ENCODE measurements at places on chromosomes 12 and 14.

GRCh38 chr12:66003951-66004350, 126.6 kb downstream of the LLPH start:
- no peak for DNase-seq

GRCh38 chr12:41663598-41664265, 475.6 kb downstream of the PDZRN4 start:
- DNase-seq = no peak

DNA sequence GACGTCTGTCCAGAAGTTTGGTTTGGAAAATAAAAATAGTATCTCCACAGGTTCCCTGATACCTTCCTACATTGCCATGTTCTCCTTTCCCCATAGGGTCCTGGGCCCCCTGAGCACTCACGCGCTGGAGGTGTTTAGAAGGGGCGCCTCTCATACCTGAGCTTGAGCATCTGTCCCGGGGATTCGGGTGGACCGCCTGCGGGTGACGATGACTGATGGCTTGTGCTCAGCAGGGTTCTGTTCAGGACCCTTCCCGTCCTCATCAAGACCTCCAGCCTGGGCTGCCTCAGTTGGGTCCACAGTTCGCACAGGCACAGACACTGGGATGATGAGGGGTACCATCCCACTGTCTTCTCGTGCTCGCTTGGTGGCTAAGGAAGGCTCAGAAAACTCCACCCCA, 22.7 kb upstream of the PNMA1 start:
- no peak for DNase-seq

DNA sequence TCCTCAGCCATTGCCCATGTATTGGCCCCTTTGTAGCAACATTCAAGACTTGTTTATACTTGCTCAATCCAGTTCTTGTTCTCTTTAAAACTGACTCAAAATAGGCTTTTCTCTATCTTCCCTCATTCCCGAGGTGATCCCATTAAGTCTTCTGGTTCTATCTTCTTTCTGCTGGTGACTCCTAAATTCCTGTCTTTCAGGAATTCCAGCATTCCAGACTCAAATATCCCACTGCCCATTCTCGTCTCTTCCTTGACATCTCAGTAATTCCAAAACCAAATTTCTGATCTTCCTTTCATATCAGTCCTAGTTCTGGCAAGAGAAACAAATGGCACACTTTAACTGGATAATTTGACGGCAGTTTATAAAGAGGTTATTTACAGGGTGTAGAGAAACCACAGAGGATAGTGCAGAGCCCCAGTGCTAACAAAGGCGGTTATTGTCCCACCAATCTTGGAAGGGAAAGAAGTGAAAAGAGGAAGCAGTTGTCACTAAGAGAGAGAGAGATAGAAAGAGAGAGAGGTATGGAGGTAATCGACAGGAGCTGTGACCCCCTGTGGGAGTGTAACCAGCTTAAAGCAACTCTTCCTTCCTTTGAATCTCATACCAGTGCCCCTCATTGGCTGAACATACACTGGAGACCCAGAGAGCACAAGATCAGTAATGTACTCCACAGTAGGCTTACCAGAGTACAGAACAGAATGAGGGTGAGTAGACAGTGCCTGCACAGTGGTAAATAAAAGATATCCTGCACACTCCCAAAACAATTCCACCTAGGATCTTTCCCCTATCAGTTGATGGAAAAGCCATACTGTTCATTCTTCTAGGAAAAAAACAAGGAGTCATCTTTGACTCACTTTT, 177.6 kb upstream of the LMNTD1 start:
- DNase-seq = no peak

DNA sequence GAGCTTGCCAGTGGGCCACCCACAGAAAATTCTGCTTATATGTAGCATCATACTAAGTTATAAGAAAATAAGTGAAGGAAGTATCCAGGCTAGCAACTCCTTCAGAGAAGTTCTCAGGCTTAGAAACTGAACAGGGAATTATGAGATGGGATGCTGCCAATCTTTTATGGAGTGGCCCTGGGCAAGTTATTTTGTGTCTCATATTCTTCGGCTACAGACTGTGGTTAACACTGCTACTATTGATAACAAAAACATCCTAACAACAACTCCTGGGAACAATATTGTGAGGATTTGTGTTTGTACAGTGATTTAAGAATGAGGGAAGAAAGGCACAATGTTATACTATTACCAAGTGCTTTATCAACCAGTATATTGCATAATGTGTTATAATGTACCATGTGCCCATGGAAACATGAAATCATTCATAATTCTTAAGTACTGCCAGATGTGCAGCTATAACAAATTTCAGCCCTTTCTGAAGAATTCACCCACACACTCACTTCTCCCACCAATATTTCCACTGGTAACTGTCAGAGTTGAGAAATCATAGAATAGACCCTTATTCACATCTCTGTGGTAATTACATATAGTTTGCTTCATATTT, 113.3 kb upstream of the SOX5 start:
- DNase-seq = no peak

- no peak for DNase-seq
Observed at GRCh38 chr14:98952593-98953350, 319.2 kb downstream of the BCL11B start.

GRCh38 chr14:93923626-93924025, 3.5 kb upstream of the FAM181A start:
- no peak for DNase-seq

GRCh38 chr12:123608182-123608581, 6.3 kb downstream of the DDX55 start:
- DNase-seq = no peak

GRCh38 chr12:43586646-43587245, 34.7 kb upstream of the ADAMTS20 start:
- DNase-seq = peak; percentile 39

DNA sequence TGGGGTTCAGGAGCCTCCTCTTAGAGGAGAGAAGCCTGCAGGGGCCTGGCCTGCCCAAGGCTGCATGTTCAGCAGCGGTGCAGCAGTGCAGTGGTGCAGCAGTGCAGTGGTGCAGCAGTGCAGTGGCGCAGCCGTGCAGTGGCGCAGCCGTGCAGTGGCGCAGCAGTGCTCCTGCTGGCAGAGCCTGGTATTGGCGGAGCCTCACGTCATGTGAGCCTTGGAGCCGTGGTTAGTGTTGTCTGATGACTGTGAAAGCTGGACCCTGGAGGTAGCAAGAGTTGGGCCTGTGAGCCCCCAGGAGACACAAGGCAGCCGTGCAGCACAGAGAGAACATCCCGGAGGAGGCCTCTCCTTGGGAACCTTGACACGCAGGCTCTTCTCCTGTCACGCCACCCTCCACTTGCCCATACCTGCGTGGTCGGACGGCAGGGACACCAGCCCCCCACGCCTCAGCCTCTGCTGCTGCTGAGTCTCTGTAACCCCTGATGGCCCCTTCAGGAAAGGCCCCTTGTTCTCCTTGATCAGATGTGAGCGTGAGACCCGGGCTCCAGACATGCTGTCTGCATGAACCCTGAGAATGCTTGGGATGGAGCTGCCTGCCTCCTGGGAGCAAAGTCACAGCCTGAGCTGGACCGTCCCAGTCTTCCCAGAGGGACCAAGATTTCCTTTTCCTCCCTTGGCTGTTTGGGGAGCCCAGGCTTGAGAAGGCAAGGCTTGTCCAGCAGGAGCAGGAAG, 193.7 kb downstream of the KIF26A start:
- no peak for DNase-seq

DNA sequence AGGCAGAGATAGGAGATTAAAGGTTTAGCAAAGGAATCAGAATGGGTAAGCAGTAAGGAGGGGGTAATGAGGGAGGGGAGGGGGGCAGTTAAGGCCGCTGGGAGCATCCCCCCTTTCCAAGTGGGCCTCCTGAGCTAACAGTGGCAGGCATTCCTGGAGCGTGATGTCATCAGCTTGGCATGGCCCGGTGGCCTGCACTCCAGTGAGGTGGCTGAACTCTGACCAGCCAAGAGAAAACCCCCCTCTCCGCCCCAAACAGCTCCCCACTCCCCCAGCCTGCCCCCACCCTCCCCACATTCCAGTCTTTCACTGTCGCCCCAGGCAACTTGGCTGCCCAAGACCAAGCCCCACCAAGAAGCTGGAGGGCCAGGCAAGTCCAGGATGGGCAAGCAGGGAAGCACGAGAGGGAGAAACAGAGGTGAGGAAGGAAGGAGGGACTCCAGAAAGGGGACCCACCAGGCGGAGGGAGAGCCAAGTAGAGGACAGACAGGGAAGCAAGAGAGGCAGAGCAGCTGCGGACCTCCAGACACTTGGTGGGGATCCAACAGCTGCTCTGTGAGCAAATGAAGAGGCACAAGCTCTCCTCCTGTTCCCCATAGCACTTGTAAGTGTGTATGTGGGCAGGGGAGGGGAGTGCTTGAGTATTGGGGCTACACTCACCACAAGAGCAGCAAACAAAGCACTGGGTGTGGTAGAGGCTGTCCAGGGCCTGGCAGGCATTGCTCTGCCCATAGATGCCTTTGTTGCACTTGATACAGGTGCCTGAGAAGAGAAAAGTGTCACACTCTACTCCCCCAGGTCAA, 4.5 kb downstream of the AJUBA start:
- no peak for DNase-seq

DNA sequence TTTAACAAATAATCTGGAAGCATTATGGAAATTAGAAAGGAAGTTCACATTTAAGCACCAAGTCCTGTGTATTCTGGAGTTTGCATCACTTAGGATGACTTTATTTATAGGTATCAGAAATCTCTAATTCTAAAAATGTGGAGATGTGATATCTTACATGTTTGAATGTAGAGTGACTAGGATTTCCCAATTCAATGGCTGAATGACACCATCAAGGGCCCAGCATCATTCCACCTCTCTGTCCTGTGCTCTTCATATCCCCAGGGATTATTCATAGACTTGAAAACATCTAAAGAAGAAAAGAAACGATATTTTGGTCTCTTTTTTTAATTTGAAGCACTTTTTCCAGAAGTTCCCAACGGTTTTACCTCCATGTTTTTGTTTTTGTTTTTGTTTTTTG, 15.2 kb upstream of the METAP2 start:
- DNase-seq = no peak

DNA sequence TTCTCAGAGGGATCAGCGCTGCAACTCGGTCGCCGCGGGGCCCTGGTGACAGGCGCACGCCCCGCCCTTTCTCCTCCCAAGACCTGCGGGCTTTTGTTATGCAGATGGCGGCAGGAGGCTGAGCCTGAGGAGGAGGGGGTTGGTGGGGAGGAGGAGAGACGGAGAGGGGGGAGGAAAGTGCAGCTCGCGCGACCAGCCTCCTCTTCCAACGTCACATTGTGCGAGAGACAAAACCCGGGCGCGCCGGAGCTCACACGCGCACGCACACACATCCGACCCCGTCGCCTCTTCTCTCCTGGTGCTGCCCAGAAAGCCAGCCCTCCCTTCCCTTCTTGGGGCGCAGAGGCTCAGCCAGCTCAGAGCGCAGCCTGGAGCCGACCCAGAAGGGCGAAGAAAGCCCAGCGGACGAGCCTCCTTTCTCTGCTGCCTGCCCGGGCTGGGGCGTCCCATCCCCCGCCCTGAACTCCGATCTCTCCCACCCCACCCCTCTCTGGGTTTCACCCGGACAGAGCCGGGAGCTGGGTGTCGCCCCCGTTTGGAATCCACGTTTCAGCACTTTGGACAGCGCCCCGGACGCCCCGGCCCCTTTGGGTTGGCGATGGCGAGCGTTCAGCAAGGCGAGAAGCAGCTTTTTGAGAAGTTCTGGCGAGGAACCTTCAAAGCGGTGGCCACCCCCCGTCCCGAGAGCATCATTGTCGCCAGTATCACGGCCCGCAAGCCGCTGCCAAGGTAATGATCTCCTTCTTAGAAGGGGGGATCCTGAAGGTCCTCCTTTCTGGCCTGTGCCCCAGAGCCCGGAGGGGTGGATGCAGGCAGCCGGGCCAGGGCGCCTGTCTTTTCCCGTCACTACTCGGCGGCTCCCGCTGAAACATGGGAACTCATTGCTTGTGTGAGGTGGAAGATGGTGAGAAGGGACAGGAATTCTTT, at the start of gene SRRM4:
SRRM4 (plus strand) TSS at position 257 of the 927 bp plus-strand sequence; CDS start at position 599, 342 bp downstream.
- DNase-seq = peak; percentile 92

DNA sequence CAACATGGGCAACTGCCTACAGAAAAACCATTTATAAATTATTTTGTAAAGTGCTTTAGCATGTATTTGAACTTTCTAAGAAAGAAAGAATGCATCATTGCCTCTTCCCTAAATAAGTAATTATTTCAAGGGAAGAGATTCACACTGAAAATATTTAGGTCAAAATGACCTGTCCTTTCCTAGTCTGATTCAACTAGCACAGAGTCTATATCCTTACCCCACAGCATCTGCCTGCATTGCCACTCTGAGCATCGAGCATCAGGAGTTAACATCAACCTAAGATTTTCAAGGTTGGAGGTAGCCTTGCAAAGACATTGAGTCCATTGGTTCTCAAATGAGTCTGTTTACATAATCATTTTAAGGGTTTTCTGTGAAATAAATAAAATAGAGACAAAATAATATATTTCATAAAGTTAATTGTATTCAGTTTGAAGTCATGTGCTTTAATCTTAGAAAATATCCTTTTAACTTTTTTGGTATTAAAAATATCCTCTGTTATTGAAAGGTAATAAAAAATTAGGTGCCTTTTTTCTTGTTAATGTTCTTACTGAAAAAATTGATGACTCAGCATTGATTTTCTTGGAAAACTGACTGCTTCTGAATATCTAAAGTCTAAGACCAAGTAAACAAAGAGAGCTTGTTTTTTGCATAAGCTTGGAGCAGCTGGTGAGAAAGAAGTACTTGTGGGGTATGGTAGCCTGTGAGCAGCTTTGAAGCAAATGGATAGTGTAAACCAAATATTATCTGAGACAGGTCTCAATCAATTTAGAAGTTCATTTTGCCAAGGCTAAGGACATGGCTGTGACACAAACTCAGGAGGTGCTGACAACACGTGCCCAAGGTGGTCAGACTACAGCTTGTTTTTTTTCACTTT, 269.0 kb upstream of the CLEC14A start:
- DNase-seq = no peak

GRCh38 chr12:40946612-40947194, 241.4 kb upstream of the PDZRN4 start:
- DNase-seq = peak; percentile 11

Measured in NCI-H1105 (cell line).